Stimulated activated CD4-positive, alpha-beta T cell treated with anti-CD3 and anti-CD28 coated beads, Interleukin-12 subunit alpha, Interleukin-12 subunit beta, amount 100 ng/mL, for 48 hours (primary cell): ENCODE measurements at places on chromosomes 1 and 21.

GRCh38 chr1:7526196-7526866 lies 244.8 kb upstream of the VAMP3 start:
- DNase-seq: no peak

DNA sequence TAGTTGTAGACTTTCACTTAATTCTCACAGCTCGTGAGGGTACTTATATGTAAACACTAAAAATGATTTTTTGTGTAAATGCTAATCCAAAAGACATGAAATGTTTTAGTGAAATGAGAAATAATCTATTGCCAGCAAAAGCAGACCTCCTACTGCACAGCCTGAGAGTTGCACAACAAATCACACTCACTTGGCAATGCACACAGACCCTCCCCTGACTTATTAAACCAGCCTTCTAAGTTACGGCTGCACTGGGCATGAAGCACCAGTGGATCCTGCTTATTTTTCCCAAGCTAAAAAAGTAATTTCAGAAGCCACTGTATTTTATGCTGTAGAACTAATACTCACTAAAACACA lies 10.3 kb downstream of the ERRFI1 start:
- no peak for DNase-seq

DNA sequence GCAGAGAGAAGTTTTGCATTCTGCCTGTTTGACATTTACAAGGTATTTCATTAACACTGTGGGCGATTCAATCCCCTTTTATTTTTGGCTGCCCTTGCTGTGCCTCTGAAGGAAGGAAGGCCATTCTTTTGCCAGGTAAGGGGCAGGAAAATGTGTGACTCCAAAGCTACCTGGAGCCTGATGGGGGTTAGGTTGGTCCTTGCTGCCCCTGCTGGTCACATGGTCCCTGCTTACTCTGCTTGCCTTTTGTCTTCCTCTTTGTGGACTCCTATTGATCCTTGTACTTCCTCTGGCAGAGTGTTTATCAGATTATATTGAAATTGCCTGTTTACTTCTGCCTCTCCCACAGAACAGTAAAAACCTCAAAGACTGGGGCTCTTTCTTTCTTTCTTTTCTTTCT lies 65.7 kb downstream of the ST6GALNAC3 start:
- DNase-seq: no peak

- no peak for DNase-seq
These were observed 294.0 kb downstream of the SMYD3 start for GRCh38 chr1:246213036-246213435.

DNA sequence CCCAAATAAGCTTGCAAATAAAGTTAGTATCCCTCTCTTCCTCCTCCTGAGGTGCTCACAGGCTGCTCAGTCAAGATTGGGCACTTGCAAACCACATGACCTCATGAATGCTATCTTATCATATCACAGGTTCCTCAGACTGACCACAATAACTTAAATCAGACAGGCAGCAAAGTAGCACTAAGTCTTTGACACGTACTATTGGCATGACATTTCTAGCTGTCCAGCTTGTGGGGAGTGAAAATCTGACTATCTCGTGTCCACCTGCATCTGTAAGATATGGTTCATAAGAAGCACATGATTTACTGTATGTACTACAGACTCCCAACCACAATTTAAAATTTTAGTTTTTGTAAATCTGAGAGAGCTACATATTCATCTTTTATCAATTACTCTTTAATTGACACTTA lies 58.0 kb upstream of the GFI1 start:
- no peak for DNase-seq

GRCh38 chr1:179061360-179062282 lies 20.2 kb upstream of the TOR3A start:
- DNase-seq: no peak

DNA sequence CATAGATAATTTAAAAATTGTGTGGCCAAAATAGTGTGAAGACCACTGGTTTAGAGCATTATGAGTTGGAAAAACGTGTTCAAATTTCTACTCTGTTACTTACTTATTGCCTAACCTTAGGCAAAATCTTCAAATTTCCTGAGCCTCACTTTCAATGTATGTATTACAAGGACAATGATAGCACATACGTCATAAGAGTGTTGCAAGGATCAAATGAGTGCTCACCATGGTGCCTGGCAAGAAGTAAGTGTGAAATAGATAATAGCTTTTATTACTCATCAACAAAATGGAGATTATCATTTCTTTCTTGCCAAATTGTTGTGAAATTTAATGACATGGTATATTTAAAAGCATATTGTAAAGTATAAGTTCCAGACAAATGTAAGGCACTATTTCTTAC lies 57.2 kb downstream of the FH start:
- no peak for DNase-seq

GRCh38 chr1:177940682-177941081 lies 29.2 kb downstream of the SEC16B start:
- DNase-seq: no peak

DNA sequence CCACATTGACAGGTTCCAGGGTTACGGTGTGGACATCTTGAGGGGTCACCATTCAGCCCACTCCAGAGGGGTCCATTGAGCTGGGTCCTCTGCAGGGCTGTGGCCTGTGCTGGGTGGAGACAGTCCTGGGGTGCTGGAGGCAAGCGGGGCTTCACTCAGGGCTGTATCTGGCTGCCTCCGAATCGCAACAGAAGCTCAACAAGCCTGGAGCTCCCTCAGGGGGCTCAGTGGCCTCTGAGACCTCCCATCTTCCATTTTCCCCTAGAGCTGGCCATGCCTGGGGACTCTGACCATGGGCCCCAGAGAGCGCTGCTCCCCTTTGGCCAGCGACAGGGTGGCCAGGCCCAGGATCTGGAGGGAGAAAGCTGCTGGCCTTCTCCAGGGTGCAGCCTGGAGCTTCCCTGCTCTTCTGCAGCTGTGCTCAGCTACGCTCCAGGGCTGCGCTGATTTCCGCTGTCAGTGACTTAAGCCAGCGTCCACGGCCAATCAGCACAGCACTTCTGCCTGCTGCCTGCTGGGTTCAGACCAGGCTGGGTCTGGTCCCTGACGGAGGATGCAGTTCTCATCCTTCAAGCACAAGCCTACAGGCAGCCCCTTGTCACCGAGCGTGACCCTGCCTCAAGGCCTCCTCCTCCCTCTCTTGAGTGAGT lies 45.0 kb upstream of the ADARB1 start:
- DNase-seq: no peak

- no peak for DNase-seq
These were observed 465.2 kb downstream of the USP25 start for GRCh38 chr21:16194788-16195537.

DNA sequence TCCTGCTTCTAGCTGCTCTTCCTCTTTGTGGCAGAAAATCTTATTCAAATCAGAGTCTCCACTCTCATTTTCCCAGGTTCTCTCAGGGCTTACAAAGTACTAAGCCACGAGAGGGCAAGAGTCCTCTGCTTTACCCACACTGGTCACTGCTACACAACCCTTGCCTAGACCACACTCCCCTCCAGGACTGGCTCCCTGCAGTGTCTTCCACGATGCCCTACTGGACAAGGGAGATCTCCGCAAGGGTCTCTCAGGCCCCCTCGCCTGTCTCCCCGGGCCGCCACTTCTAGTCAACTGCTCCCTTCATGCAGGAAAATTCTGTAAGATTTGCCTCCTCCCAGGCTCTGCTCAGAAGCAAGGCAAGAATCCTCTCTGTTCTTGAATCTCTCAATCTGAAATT lies 319.6 kb downstream of the RRAGC start:
- DNase-seq: no peak

DNA sequence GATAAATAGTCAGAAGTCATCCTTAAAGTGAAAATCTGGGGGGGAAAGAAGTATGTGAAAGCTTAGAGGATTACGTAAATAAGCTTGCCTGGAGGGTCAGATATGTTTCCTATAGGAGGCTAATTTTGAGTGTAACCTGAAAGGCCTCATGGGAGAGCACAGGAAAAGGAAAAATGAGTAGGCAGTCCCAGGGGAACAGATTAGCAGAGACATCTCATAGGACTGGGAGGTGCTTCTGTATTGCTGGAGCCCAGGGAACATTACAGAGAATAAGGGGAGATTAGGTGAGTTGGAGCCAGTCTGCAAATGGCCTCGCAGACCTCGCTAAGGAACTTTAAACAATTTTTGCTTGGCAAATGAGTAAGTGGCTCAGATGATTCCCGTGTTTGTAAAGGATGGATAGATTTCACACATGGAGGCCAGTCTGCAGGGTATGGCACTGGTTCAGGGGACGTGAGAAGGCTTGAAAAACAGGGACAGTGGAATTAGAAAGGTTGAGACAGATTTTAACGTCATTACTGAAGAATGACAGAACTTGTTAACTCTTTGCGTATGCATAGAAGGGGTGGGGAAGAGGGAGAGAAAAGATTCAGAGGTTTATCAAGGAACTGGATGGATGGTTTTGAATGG lies 149.1 kb downstream of the GREM2 start:
- no peak for DNase-seq

- no peak for DNase-seq
These were observed 30.1 kb downstream of the LRIG2 start for GRCh38 chr1:113103048-113103447.

DNA sequence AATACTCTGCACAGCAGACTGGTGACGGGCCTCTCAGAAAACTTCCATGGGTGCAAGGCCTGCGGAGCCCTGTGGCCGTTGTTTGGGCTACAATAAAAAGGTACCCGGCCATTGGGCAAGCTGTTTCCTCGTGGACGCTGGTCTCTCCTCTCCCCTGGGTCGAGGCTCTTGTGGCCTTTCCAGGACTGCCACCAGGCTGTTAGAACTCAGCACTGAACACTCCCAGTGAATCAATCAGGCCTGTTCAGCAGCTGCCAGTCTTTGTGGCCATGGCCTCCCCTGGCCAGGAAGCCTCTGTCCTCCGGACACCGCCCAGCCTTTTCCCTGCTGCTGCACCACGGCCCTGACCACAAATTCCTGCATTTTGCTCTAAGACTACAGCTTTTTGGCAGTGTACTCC lies 33.0 kb upstream of the ACTRT2 start:
- DNase-seq: no peak

- no peak for DNase-seq
These were observed 365.9 kb downstream of the COL11A1 start for GRCh38 chr1:102742426-102742825.

DNA sequence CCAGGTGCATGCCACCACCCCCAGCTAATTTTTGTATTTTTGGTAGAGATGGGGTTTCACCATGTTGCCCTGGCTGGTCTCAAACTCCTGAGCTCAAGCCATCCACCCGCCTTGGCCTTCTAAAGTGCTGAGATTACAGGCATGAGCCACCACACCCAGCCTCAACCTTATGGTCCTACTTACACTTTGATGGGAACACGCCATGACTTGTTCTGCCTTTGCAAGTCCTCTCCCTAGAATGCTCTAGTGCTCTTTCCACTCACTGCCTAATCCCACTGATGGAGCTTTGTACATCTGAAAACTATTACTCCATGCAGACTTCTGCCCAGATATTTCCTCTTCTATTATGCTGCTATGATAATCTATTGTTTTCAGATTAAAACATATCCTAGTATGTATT lies 174.3 kb downstream of the DAB1 start:
- DNase-seq: no peak

DNA sequence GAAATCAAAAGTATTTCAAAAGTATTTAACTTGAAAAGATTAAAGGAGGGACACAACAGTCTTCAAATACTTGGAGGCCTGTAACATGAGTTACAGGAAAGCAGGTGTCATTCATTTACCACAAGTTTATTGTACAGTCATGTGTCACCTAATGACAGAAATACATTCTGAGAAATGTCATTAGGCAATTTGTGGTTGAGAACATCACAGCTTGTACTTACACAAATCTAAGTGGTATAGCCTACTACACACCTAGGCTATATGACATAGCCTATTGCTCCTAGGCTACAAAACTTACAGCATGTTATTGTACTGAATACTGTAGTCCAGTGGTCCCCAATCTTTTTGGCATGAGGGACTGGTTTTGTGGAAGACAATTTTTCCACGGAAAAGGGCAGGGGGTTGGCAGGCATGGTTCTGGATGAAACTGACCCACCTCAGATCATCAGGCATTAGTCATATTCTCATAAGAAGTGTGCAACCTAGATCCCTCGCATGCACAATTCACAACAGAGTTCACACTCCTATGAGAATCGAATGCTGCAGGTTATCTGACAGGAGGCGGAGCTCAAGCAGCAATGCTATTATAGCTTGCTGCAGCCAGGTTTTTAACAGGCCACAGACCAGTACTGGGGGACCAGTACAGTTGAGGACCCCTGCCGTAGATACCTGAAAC lies 25.0 kb upstream of the PHTF1 start:
- peak; percentile 4 for DNase-seq

GRCh38 chr1:46619656-46620258 lies 3.1 kb upstream of the MOB3C start:
- DNase-seq: no peak

DNA sequence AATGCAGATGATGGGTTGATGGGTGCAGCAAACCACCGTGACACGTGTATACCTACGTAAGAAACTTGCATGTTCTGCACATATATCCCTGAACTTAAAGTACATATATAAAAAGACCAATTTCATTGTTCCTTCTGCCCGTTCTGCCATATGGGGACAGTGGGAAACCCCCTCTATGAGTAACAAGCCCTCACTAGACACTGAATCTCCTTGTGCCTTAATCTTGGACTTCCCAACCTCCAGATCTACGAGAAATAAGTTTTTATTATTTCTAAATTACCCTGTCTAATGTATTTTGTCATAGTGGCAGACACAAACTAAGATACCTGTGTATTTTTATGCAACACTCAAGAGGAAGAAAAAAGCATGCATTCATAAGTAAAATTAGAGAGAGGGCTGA lies 10.0 kb downstream of the GBP7 start:
- no peak for DNase-seq

- no peak for DNase-seq
These were observed 22.5 kb downstream of the MMEL1 start for GRCh38 chr1:2610036-2610959.

GRCh38 chr21:28632755-28633408 lies 359.8 kb downstream of the LTN1 start:
- DNase-seq: no peak

GRCh38 chr1:105137543-105138457 lies 1388.1 kb downstream of the AMY1C start:
- no peak for DNase-seq

- no peak for DNase-seq
These were observed at the start of gene DRAXIN for GRCh38 chr1:11691302-11691914. Gene DRAXIN (plus strand): TSS chr1:11691710. CDS start chr1:11706259, 14,549 bp downstream.

GRCh38 chr1:46603858-46604549 lies at the start of gene MKNK1:
Gene MKNK1 (minus strand): TSS chr1:46604268. CDS start chr1:46583327, 20,941 bp downstream.
- DNase-seq: peak; percentile 93

GRCh38 chr1:99534638-99534930 lies 111.3 kb upstream of the PALMD start:
- DNase-seq: no peak

DNA sequence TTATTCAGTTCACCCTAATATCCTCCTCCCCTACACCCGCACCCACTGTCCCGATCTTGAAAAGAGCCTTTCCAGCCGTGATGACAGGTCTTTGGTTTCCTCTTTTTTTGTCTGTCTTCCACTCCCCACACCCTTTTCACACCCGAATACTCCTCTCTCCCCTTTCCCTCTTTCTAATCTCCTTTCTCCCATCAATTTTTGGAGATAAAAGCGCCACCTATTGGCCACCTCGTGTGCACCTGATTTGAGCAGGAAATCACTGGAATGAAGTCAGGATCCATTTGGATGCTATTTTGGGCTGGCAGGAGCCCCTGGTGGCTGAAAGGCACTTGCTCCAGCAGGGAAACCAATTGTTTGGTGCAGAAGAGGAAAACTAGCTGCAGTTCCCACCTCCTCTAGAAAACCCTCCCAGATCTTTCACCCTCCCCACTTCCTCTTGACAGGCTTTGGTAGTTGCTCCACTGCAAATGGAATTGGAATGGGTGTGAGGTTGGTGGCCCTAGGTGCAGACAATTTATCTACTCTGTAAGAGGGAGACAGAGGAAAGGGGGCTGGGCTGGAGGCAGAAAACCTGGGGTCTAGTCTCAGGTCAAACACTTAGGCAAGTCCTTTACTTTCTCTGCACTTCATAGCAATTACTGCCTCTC lies 8.4 kb downstream of the FOXE3 start:
- DNase-seq: no peak
